Occipital lobe (tissue), 3 donors: ENCODE measurements at places on chromosomes 1 and 21. TPM values are rescaled to one million over a fixed set of nuclear protein-coding genes. Genes with fewer than 3 reads are reported as not detected.

The C1orf115 gene
- total RNA-seq = 31.0 TPM

The CD5L gene
- total RNA-seq = 1.2 TPM

The CHAF1B gene
- total RNA-seq = 1.6 TPM

The ASPM gene
- total RNA-seq = 8.9 TPM

The PLPPR4 gene
- 211 TPM for total RNA-seq
